Right cardiac atrium (tissue), 5 donors: ENCODE measurements at places on chromosomes 16 and 17. TPM values are rescaled to one million over a fixed set of nuclear protein-coding genes. Genes with fewer than 3 reads are reported as not detected.
A peak's percentile ranks its signal among the peaks of the same experiment; 100 is the strongest.

Gene TAT
- total RNA-seq = not detected

Gene RNF112
- 2.5 TPM for total RNA-seq

Gene HSD17B2
- total RNA-seq = not detected

Gene BRICD5
- 7.3 TPM for total RNA-seq

Gene HSD11B2
- 0.68 TPM for total RNA-seq

Gene KCNH6
- not detected for total RNA-seq

Gene HOXB1
- total RNA-seq = not detected

Gene NOG
- 1.1 TPM for total RNA-seq

Gene ENPP7
- total RNA-seq = not detected

Gene DRC7
- total RNA-seq = not detected

Gene HSD17B1
- total RNA-seq = 1.6 TPM

DNA sequence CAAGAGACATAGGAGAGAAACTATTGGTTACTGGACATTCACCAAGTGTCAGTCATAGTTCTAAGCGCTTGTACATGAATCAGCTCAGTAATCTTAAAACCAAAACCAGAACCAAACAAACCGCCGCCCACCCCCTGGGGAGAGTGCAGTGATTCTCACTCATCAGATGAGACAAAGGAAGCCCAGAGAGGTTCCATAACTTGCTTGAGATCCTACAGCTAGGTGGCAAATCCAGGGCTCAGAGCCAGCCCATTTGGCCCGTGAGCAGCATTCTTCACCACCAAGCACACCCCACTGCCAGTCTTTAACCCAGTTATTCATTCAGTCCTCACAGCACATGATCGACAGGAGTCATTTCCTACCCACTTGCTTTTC, 37.2 kb upstream of the RGS9 start:
- DNase-seq = peak; percentile 52

DNA sequence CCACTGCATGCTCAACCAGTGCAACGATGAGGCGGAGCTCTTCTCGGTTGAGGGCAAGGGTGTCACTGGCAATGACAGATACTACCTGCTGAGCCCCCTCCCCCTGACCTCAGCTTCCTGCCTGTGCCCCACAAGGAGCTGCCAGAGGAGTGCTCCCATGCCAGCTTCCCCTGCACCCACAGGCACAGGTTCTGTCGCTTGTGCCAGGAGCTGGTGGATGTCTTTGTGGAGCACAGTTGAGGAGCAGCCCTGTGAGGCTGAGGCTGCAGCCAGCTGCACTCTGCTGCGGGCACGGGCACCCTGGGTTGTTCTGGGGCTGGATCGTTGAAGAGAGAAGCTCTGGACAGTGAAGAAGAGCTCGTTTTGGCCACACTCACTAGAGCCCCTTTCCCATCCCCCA, 165.3 kb upstream of the ZNF267 start:
- no peak for DNase-seq

- no peak for DNase-seq
Observed at GRCh38 chr16:15461376-15461775, 27.0 kb downstream of the BMERB1 start.

- no peak for DNase-seq
Observed at GRCh38 chr16:80623376-80623775, 82.6 kb downstream of the DYNLRB2 start.

GRCh38 chr16:68786685-68787418, 49.8 kb downstream of the CDH1 start:
- DNase-seq = no peak

GRCh38 chr16:24736758-24737157, 7.3 kb downstream of the TNRC6A start:
- DNase-seq = no peak

DNA sequence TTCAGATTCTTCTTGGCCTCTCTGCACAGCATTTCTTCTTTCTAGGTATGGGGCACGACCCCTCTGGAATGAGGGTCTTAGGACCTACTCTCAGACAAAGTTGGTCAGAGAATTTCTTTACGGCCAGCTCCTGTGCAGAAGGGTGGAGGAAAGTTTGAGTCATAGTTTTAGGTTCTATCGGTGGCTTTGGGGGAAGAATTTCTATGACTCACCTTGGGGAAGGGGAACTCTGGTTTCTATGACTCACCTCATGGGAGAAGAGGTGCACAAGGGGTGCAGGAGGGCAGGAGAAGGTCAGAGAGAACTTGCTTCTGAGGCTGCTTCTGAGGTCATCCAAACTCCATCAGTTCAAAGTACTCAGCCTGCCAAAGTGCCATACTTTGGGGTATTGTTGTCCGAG, 2.5 kb upstream of the ABCC12 start:
- no peak for DNase-seq

DNA sequence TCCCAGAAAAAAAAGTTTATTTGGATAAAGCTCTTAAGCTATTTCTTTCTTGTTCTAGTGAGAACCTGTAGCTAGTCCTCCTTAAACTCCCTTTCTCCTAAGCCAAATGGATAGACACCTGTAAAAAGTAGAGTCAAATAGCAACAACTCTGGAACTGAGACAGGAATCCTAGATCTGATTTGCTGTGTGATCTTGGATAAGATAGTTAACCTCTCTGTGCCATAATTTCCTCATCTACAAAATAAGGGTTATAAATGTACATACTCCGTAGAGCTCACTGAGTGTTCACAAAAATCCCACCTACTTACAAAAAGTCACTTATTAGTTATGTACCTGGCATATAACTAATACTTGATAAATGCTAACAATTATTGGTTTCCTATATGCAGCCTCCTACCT, 270.3 kb downstream of the ABCC12 start:
- DNase-seq = no peak

- DNase-seq = peak; percentile 92
Observed at GRCh38 chr17:38508954-38509771, 80.9 kb downstream of the ARHGAP23 start.

- DNase-seq = no peak
Observed at GRCh38 chr17:77701996-77702395, 256.5 kb upstream of the TNRC6C start.

DNA sequence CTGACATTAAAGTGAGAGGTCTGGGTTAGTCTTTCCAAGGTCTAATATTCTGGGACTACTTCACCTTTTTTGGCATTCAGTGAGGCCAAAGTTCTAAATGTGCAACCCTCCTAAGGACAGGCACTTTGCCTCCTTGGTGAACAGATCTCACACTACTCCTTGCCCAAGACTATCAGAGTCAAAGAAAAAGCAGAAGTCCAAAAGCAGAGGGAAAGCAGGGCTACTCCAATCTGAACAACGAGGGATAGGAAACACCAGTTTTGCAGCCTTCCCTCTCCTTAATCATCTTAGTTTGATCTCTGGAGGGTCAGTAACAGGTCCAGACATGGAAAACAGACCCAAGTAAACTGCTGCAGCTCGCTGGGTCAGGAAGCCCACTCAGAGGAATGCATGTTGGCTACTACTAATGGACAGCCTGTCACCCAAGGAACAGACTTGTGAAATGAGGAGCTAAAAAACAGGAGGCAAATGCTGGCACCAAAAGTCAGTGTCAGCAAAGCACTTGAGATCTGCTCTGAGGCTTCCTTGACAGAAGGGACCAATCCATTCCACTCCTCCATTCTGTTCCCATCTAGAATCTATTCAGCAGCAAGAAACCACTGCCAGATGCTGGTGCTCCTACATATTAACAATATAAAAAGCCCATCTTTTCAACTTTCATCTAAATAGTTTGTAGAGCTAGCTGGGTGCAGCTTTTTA, 29.9 kb downstream of the DCUN1D3 start:
- no peak for DNase-seq

- peak; percentile 83 for DNase-seq
Observed at GRCh38 chr16:85637808-85638647, 24.9 kb downstream of the GSE1 start.

GRCh38 chr17:67829331-67829730, 4.0 kb downstream of the BPTF start:
- no peak for DNase-seq

GRCh38 chr17:66431910-66432309, 129.5 kb downstream of the PRKCA start:
- DNase-seq = no peak

DNA sequence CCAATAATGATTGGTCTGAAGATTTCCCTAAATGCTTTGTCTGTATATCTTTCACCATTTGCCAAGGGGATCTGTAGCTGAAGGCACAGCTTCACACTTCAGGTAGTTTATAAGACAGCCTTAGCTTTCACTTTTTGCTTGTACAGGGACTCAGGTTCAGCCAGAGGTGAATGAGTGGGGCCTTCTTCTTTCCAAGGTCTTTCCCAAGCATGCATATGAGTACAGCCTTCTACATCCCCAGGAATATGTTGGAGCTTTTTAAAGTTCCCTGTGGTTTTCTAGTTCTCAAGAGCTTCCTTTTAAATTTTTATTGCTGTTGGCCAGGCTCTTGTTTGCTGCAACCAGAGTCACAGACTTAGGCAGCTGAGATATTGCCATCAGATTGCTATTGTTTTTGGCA, 17.9 kb upstream of the SPDYE4 start:
- no peak for DNase-seq

DNA sequence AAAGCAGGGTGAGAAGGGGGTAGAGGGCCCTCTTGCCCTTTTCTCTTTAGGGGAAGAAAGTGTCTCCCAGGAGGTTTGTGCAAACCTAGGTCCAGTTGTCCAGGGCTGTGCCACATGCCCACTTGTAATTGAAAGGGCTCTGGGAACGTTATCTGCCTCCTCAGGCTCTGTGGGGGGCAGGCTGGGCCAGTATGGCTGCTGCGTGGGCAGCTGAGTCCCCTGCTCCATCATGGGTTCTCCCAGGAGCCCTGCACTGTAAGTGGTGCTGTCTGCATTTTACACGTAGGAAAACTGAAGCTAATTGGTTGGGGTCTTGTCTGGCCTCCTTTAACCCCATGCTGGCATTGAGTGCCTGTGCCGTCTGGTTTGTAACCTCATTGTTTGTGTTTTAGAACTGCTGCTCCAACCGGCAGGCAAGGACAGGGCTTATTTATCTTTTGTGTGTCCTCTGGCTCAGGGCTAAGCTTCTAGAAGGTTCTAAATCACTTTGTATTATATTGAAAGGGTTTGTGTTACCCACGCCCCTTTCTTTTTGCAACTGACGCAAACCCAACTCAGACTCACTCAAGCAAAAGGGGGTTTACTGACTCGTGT, 117.7 kb upstream of the CIBAR2 start:
- no peak for DNase-seq

- DNase-seq = no peak
Observed at GRCh38 chr17:62986549-62986948, 20.5 kb downstream of the TANC2 start.

DNA sequence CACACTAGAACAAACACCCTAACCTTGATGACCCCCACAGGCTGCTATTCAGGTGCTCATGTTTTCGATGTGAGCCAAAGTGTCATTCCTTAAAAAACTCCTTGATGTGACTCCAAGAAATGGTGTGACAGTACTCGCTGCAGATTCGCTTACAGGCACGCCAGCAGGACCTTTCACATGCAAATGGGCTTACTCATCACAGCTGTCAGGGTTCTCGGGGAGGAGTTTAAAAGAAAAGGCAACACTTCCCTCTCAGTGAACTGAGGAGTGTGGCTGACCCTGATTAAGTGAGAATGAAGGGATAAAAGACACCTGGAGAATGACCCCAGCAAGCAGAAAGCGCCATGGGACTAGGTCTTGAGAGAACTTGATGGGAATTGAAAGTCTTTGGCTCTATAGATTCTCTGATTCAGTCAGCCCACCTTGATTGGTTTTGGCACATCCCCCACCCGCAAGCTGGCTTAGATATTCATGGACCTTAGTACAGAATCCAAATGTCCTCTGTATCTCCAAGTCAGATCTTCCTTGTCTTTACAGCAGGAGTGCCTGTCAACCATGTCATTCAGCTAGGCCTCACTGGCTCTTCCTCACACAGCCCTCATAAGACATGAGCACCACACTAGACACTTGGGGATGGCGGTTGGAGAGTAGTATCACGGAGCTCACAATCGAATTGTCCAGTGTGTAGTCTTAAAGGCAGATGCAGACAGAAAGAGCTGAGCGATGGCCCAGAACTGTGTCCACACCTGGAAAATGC, 82.6 kb downstream of the HIC1 start:
- no peak for DNase-seq

DNA sequence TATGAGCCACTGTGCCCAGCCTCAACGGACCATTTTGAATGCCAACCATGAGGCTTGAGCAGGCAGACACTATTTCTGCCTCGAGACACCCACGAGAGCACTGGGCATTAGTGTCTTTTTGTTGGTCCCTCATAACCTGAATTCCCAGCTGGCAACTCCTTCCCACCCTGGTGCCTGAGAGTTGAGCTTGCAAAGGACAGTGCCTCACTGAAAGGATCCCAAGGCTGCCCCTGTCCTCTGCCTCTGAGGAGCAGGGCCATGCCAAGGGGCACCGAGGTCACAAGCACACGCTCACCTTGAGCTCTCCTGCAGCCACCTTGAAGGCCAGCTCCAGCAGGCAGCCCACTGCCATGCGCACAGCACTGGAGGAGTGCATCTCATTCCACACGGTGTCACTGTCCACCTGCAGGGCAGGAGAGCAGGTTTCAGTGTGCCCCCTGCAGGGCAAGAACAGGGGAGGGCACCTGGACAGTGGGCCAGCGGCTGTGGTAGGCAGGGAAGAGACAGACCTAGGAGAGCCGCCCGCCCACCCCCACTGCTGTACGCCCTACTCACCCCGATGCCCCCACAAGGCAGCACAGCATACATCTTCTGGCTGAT, 12.8 kb downstream of the G6PC3 start:
- no peak for DNase-seq

DNA sequence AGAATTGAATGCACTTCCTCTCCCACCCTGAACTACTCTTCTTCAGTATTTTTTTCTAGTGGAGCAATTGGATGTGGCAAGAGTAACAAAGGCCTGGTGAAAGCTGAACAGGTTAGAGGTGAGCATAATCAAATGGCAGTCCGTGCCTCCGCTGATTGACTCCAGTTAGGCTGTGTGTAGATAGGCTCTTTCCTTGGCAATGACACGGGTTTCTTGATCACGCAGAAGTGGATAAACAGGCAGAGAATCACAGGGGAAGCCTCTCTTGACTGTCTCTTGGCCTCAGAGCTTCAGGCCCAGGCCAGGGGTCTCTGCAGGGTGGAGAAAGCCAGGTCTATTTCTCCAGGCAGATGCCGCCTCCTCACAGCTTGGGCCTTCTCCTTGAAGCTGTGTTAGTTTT, 4.2 kb downstream of the CD300LB start:
- no peak for DNase-seq

DNA sequence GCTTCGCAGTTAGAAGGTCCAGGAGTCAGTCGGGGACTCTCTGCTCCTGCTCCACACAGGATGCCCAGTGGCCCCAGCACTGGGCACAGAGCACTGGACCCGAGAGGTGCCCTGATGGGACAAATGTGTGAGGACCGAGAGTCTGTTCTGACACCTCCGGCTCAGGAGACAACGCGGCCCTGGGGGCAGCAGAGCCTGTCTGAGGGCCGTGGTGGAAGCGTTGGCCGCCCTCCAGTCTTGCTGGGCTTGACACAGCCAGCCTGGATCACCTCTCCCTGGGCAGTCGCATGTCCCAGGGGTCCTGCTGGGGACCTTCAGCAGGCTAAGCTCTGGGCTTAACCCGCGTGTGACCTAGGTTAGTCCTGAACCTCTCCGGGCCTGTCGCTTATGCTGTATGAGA, 23.1 kb downstream of the LGALS9 start:
- peak; percentile 57 for DNase-seq
